Activated T-cell treated with anti-CD3 and anti-CD28 coated beads, Interleukin-2, amount 50 U/mL, for 24 hours (primary cell): ENCODE measurements at places on chromosomes 7 and 10.

DNA sequence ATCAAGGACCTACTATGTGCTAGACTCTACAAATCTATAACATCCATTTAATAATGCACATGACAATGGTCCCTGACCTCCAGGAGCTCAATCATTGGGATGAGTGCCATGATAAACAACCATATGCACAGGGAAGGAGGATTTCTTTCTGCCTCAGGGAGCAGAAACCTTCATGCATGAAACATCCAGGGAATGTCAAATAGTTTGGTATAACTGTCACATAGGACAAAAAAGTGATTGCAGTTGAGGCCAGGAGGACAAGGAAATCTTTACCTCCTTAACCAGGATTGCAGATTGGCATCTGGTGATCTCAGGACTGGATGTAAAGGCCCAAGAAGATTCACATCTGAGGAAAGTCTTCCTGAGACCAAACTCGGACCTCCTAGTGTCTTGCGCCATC lies 993.1 kb downstream of the KCNMA1 start:
- DNase-seq: no peak

DNA sequence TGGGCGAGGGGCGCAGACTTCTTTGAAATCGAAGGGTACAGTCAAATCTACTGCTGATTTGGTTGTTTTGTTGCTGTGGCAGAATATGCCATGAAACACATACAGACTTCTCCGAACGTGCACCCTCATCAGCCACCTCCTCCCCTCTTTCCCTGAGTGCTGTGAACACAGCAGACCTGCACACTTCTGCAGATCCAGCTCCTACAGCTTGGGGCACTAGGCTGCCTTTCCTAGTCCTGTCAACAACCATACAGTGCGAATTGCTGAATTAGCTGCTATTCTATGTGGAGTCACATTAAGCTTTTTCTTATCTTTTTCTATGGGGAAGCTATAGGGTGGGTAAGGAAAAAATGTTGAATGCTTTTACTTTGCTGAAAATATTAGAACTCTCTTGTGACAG lies 57.5 kb downstream of the COL17A1 start:
- DNase-seq: no peak

GRCh38 chr10:43313901-43314300 lies 47.0 kb upstream of the RASGEF1A start:
- no peak for DNase-seq

GRCh38 chr10:48448796-48449195 lies 142.3 kb downstream of the MAPK8 start:
- no peak for DNase-seq
